ENCODE measurements at places on chromosomes 13 and 19.

GRCh38 chr13:32857689-32858088 is 158.5 kb upstream of the KL start:
- DNase-seq = no peak

- no peak for DNase-seq
Observed at GRCh38 chr13:38419312-38419873, 69.7 kb downstream of the UFM1 start.

- DNase-seq = no peak
Observed at GRCh38 chr19:38375748-38376147, 1.4 kb downstream of the PSMD8 start.

- DNase-seq = no peak
Observed at GRCh38 chr13:106246242-106246641, 289.2 kb downstream of the EFNB2 start.

DNA sequence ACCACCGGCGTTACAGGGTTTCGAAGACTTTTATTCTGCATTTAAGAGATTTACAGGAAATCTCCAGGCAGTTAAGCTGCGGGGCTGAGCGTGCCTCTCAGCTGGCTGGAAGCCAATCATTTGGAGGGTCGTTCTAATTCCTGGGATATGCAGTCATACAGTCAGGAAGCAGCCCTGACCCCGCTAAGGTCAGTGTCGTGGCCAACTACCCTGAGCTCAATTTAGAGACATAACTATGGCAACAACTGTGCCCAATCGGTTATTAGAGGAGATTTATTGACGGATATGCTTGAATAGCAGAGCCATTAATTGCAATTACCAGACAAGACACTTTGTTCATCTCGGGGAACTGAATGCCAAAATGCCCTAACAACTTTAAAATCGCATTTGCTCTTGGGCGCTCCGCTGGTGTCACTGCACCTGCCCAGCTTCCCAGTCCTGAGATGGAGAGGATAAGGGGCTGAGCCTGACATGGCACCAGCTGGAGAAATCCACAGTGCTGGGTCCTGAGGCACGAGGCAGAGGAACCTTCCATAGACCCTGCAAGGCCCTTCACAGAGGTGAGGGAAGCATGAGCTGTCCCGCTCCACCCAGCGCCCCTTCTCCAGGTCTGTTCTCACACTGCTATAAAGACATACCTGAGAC is 15.1 kb upstream of the ZNF507 start:
- no peak for DNase-seq

GRCh38 chr19:8251025-8251472 is 41.9 kb downstream of the CERS4 start:
- no peak for DNase-seq
